ENCODE measurements at places on chromosomes 6 and 20.

GRCh38 chr20:63402860-63403220 is 41.7 kb upstream of the CHRNA4 start:
- DNase-seq: no peak

GRCh38 chr6:8000188-8000596 is 64.0 kb downstream of the BLOC1S5 start:
- DNase-seq: no peak

GRCh38 chr6:49698478-49698877 is 14.9 kb downstream of the CRISP2 start:
- DNase-seq: no peak

GRCh38 chr20:51352791-51353190 is 189.7 kb downstream of the NFATC2 start:
- DNase-seq: no peak

DNA sequence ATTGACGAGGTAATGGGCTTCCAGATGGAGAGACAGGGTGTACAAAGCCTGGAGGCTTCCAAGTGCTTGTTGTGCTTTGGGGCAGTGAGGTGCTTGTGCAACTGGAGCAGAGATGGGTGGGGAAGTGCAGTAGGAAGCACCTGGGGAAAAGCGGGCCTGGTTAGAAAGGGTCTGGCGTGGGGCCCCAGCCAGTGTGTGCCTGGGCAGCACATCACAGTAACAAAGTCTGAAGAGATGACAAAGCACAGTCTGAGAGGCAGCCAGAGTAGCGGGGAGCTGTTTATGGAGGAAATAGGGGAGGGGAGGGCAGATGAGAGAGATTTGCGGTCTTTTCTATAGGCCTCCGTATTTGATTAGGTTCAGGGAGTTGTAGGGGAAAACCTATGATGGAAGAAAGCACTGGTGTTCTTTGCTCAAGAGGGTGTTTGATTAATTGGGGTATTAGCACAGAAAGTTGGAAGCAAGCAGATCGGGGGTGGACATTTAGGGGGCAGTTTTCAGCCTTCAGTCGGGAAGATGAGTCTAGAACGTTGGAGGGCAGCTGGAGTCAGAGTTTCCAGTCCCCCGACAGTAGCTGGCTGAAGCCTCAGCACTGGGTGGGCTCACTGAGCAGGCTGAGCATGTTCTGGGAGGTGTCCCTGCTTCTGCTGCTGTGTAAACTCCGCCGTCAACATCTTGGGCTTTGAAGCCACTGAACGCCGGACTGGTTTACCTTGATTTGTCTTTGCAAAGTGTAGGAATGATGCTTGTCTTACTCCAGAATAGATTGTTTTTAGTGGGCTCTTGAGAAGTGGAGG is 15.5 kb upstream of the MROH8 start:
- no peak for DNase-seq

DNA sequence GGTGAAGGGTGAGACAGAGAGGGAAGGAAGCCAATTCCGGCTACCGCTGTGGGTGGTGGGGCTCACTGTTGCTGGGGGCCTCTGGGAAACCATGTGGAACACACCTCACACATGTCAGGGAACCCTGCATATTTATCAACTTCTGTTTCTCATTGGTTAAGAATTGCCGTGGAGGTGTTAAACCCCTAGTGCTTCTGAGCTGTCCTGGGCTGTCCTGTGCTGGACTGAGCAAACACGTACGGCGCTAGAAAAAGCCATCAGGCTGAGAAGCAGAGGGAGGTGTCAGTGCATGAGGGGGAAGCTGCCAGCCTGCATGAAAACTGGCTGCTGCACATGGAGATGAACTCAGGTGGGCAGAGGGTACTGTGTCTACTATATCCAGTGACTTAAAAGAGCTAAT is 103.9 kb upstream of the JAG1 start:
- no peak for DNase-seq

DNA sequence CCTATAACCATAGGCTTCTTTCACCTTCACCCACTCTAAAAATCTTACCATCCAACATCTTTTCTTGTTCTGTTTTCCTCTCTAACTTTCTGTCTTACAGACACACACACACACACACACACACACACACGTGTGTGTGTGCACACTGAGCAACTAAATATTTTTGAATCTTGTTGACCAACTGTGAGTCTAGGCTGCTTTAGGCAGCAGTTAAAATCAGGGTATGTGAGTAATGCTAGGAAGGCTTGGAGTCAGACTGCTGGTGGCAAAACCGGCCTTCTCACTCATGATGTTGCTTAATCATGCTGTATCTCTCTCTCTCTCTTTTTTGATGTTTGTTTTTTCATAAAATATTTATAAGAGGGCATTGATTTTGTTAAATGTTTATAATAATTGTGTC is 103.1 kb upstream of the TBX18 start:
- DNase-seq: no peak

DNA sequence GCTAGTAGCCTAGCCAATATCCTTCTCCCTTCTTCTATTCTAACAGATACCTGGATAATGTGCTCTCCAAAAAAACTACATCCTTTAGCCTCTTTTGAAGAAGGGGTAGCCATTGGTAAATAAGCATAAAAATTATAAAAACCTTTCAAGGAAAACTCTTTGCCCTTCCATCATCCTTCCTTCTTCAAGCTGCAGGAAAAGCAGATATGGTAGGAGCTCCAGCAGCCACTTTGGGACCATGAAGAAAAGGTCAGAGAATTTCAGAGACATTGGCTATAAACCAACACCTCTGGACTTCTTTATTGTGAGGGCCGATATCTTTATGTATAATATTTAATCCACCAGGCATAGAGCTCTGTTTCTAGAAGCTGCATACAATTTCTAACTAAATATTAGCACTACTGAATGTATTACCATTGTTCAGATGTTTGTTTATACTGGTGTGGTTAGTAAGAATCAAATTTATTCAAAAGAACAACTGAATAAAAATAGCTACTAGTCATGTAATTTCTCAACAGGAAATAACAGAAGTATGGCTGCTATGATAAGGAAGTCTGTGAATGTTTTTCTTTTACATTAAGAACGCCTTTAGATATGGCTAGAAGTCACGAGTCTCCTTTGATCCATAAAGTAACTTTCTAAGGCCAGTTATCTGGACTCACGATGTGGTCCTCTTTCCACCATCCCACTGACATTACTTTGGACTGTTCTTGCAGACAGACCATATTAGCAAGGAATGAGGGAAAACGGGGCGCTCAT is 32.2 kb downstream of the MYLK4 start:
- no peak for DNase-seq

GRCh38 chr6:6811128-6812009 is 222.8 kb downstream of the LY86 start:
- DNase-seq: no peak

- no peak for DNase-seq
These were observed 109.8 kb upstream of the MAN1A1 start for GRCh38 chr6:119459207-119459974.

GRCh38 chr20:57470666-57471495 is 54.1 kb downstream of the CTCFL start:
- no peak for DNase-seq

GRCh38 chr6:37442416-37443215 is 9.6 kb downstream of the CMTR1 start:
- DNase-seq: no peak

DNA sequence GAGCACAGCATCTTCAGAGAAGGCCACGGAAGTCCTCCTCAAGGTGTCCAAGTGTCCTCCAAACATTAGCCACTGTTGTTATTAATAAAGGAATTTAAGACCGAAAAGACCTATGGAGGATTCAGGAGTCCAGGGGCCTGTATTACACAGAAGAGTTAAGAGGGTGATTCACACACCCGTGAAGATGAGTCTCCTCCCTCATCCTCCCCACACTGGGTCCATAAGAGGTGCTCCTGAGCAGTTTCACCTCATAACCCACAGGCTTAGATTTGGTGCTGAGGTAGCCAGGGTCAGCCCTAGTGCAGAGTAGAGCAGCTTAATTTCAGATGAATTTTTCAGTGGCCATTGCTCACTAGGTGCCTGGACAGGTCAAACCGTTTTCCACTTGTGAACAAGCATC is 65.3 kb downstream of the PRR18 start:
- no peak for DNase-seq

DNA sequence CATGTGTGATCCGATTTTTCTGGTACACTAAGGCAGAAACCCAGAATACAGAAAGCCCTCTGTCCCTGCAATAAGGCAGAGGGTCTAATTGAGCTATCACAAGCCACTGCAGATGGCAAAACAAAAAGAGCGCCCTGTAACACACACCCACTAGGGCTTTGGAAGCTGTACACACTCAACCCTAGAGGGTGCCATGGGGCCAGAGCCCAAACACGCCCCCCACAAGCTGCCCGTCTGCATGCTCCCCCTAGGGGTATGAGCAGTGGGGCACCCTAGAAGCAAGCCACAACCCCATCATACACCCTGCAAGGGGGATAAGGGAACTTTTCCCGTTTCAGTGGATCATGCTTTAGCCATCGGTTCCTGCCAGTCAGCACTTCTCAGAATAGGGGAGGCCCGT is 62.2 kb upstream of the PDE10A start:
- no peak for DNase-seq

- DNase-seq: no peak
These were observed 2.6 kb downstream of the SAMD5 start for GRCh38 chr6:147510929-147511590.
